GM12864 (cell line): ENCODE measurements at places on chromosomes 1 and 21.

- no peak for DNase-seq
These were observed 127.2 kb upstream of the ATP1B1 start for GRCh38 chr1:168979276-168979675.

DNA sequence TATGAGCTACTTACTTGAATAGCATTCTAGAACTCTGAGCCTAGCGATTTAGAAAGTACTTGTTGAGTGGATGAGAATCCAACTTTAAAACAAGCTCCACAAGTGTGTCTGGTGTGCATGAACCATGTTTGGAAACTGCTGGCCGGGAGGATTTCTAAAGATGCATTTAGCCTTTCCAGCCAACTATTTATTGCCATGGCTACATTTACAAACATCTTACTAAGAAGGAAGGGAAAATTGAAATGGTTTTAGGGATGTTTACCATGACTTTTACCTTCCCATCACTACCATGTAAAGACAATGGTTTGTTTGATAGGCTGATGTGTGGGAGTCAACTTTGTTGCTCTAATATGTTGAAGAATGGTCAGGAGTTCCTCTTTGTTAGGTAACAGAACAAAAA, 37.7 kb upstream of the ARHGAP29 start:
- DNase-seq = no peak

GRCh38 chr21:45000637-45001133, 60.9 kb downstream of the SLX9 start:
- DNase-seq = no peak

DNA sequence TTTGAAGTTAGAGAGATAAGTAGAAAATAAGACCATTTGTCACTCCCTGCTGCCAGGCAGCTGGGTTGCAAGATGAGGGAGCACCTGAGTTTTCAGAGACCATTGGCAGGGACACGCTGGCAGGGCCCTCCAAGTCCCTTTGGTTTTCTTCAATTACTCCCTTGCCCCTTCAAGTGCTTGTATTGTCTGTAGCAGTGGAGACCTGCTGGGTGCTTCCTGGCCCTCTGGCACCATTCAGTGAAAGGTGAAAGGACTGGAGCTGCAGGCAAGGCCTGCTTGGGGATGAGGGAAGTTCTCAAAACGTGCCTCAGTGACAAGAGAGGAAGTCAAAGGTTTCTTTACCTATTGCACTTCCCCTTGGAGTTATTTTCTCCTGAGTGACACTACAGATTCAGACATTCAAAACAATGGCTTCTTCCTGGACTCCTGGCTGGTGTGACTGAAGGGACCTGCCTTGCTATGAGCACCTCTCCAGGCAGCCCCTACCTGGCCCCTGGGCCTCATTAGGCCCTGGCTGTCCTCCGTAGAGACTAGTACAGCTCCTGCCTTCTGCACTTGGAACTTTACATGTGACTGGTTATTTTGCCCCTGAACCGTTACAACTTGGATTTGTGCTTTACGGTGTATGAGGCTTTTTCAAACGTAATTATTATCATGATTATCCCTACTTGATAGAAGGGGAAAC, 100.1 kb downstream of the C1orf21 start:
- DNase-seq = no peak

- DNase-seq = no peak
These were observed 54.1 kb downstream of the RUNX1 start for GRCh38 chr21:34994766-34995631.
